Umbilical cord (tissue), 2 donors: ENCODE measurements at places on chromosomes 3 and 15. TPM values are rescaled to one million over a fixed set of nuclear protein-coding genes. Genes with fewer than 3 reads are reported as not detected.
A peak's percentile ranks its signal among the peaks of the same experiment; 100 is the strongest.

ARGFX gene
- 16.1 TPM for total RNA-seq

C3orf20 gene
- total RNA-seq = not detected

KCNAB1 gene
- 0.72 TPM for total RNA-seq

ATP13A5 gene
- total RNA-seq = 12.0 TPM

ANKRD34C gene
- total RNA-seq = 0.72 TPM

SGO1 gene
- total RNA-seq = 6.7 TPM

PARP14 gene
- 28.9 TPM for total RNA-seq

GHRL gene
- not detected for total RNA-seq

DNA sequence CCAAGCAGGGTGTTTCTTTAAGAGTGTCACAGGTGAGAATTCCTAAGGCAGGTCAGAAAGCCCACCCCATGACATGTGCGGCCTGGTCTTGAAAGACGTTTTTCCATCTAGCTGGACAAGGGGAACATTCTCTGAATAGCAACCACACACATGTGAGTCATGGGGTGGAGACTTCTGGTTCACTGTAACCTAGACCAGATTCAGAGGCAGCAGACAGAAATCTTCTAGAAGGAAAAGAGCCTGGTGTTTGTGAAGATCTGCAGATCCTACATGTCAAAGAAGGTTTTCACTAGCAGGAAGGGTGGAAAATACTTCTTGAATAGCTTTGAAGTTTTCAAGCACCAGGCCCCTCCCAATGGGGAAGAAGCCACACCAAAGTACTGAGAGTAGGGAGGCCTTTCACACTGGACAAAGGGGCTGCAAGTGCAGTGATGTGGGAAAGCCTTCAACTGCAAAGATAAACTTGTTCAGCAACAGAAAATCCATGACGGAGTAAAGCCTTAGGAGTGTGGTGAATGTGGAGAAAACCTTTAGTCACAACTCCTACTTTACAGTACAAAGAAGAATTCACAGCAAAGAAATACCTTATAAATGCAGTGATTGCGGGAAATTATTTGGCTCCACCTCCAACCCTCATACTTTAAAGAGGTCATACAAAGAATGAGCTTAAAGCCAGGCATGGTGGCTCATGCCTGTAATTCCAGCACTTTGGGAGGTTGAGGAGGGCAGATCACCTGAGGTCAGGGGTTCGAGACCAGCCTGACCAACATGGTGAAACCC is 17.6 kb downstream of the ADAM10 start:
- DNase-seq = peak; percentile 96

DNA sequence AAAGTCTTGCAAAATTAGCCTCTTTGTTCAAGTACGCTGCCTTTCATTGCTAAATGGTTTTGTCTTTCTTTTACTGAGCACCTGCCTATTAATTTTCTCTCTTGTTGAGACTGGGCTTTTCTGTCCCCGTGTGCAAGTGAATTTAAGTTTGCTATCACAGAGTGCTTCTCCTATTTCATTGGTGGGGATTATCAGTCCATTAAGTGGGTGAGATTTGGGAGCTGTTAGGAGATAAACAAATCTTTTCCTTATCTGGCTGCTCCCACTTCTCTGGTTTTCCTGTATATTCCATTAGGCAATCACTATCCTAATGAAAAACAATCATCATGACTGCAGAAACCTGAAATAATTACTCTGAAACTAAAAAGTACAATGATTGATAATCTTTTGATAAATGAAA is 254.2 kb downstream of the NR1D2 start:
- DNase-seq = no peak

- DNase-seq = no peak
These were observed 54.4 kb upstream of the SLC12A8 start for GRCh38 chr3:125266971-125267370.

GRCh38 chr3:48514431-48515227 is 10.7 kb upstream of the SHISA5 start:
- DNase-seq = no peak

DNA sequence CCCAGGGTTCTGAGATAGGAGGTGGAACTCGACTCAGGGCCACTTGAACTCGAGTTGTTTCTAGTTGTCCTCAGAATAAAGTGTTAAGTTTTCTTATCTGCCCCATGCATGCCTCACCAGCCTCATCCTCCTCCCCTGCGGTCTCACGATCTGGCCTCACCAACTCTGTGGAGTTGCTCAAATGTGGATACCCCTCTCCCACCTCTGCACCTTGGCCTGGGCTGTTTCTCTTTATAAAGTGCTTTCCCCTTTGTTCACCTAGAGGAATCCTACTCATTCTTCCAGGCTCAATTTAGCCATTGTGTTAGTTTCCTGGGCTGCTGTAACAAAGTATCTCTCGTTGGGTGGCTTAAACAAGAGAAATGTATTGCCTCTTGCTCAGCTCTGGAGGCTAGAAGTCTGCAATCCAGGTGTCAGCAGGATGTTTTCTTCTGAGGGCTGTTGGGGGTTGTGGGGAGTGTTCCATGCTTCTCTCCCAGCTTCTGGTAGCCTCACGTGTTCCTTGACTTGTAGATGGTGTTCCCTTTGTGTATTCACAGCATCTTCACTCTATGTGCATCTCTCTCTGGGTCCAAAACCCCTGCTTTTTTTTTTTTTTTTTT is 100.7 kb downstream of the MEX3B start:
- no peak for DNase-seq

GRCh38 chr3:133475245-133476010 is 75.6 kb downstream of the BFSP2 start:
- DNase-seq = no peak

GRCh38 chr15:56344336-56344735 is 20.9 kb upstream of the TEX9 start:
- DNase-seq = no peak

- no peak for DNase-seq
These were observed 30.1 kb downstream of the DIS3L start for GRCh38 chr15:66323312-66323928.

DNA sequence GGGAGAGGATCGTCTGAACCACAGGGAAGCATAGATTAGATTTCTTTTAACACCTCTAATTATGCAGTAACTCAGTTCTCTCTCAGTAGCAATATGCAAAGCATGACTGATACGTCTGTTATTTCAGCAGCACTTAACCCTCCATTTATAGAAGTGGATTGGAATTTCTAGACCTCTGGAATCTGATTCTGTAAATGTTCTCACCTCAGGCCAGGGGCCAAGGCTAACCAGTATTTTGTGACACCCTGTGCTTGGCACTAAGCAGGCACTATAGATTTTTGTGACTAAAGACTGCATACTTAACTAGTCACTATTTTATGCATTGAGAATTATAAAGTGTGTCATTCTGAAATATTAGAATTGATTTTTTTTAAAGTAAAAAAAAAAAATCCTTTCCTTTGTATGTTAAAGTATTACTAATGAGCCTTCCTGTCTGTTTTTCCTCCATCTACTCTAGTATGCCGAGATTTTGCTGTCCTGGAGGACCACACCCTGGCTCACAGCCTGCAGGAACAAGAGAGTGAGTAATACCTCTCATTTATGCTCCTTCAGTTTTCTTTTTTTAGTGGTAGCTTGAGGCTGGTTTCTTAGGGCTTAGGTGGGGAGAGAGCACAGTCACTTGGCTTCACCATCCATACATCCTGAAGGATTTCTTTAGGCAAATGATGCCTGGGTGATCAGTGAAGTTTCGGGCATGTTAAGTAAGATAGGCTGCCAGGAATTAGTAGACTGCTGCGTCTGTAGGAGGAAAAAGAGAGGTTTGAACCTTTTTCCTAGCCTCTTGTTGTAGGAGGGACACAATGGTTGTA is 26.5 kb upstream of the UTS2B start:
- peak; percentile 80 for DNase-seq

GRCh38 chr3:12832350-12833221 is 8.8 kb downstream of the RPL32 start:
- no peak for DNase-seq

DNA sequence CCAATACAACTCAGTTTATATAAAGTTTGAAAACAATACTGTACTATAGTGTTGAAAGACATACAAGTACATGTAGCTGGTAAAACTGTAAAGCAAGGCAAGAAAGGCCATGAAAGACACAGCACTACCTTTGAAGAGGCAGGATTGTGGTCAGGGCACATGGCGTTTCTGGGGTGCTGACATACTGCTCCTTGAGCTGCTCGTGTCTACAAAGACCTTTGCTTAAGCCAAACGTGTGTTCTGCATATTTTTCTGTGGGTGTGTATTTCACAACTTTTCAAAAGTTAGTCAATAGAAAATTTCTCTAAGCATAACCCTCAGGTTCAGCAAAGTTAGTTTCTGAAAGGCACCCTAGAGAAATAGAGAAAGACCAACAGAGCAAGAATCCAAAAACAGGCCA is 14.1 kb upstream of the TOPAZ1 start:
- no peak for DNase-seq

DNA sequence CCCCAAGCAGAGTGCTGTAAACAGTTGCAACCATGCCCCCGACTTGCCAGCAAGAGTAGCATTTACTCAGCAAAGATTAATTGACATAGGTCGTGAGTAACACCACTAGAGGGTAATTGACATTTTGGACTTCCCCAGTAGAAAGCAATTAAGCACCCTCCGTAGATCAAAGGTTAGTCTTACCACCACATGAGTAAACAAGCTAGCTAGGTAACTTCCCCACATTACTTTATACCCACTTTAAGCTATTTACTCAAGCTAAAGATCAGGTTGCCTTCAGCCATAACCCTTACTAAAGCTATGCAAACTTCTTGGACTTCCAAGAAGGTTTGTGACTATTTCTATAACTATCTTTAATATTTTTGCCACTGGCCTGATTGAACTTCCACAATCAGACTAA is 1072.7 kb downstream of the OTOL1 start:
- no peak for DNase-seq

GRCh38 chr3:197758512-197758911 is 8.8 kb downstream of the FYTTD1 start:
- no peak for DNase-seq

- DNase-seq = no peak
These were observed 60.6 kb downstream of the ZNF280D start for GRCh38 chr15:56672721-56673120.

- no peak for DNase-seq
These were observed 10.6 kb downstream of the ARNT2 start for GRCh38 chr15:80414546-80415357.
